ENCODE measurements at places on chromosomes 1 and 21.

DNA sequence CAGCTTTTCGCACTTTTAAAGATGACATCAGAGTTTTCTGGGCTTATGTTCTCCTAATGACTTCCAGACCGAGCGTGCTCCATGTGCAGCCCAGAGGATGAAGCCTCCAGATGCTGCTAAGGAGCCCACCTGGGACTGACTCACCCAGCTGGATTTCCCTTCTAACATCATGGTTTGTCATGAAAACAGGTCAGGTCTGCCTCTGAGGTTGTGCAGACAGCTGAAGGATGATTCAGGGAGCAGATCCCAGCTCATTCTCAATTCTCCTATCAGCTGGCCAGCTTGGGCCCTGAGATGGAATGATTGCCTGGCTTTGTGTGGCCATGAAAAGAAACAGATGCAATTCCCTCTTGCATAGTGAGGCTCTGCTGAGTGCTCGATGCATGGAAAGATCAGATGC is 123.9 kb upstream of the DUSP10 start:
- no peak for DNase-seq

GRCh38 chr1:94643819-94644218 is 102.3 kb upstream of the F3 start:
- DNase-seq: no peak

DNA sequence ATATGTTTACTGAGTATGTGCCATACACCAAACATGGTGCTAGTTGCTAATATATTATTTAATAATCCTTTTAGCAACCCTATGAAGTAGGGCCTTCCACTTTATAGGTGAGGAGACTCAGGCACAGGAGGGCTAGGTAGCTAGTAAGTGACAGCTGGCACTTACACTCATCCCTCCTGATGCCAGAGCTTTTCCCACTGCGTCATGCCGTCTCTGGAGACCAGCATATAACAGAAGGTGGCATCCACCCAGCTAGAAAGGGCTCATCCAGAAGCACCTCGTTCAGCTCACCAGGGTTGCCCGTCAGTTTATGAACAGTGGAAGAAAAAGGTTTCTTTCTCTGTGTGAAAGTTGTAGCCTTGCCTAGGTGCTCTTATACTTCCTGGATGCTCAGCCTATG is 108.9 kb downstream of the NOS1AP start:
- no peak for DNase-seq

DNA sequence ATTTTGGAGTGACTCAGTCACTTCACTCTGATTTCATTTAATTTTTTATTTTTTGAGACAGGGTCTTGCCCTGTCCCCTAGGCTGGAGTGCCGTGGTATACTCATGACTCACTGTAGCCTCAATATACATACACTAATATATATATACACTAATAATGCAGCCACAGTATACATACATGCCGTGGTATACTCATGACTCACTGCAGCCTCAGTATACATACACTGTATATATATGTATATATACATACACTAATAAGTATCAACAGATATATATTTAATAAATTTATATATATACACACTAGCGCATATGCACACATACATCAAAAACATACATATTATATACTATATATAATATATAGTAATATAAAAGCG is 149.2 kb downstream of the NCAM2 start:
- DNase-seq: no peak

GRCh38 chr1:167289966-167290365 is 69.3 kb downstream of the POU2F1 start:
- no peak for DNase-seq

- DNase-seq: no peak
These were observed 207.1 kb downstream of the ROR1 start for GRCh38 chr1:63980740-63981407.

GRCh38 chr21:38384238-38384560 is 114.1 kb downstream of the ERG start:
- DNase-seq: no peak

DNA sequence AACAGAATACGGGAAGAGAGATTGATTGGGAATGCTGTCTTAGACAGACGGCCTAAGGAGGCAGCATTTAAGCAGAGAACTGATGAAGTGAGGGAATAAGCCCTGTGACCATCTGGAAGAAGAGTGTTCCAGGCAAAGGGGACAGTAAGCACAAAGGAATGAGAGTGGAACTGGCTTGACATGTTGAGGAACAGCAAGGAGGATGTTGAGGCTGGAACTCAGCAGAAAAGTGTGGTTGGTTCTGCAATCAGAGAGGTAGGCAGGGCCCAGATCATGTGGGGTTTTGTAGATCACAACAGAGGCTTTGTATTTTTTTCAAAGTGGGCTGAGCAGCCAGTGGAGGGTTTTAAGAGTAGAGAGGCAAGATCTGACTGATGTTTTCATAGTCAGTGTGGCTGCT is 157.4 kb downstream of the DNM3 start:
- no peak for DNase-seq

DNA sequence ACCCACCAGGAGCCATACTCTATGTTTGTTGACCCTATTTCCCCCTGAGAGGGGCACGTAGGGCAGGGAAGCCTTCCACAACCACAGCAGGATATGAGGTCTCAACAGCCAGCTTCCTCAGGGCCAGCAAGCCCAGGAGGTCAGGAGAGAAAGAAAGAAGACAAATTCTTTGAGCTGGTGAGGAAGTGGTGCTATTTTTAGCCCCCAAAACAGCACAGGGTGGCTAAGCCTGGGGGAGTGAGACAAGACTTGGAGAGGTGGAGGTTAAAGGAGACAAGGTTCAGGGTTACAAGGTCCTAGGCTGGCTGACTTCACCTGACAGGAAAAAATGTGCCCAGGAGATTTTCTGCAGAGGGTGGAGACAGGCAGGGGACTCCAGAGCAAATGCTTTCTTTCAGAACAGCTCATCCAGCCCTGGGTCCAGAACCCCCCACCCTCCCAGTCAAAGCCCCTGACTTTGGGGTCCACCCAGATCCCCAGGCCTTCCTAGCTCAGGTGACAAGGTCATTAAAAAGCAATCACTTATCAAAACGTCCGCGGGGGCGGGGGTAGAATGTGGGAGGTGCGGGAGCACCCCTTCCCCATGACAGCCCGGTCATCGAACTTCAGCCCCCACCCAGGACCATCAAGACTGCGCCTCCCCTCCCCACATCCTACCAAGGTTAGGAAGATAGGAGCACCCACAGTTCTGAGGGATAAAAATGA is 1.3 kb downstream of the SV2A start:
- DNase-seq: no peak

DNA sequence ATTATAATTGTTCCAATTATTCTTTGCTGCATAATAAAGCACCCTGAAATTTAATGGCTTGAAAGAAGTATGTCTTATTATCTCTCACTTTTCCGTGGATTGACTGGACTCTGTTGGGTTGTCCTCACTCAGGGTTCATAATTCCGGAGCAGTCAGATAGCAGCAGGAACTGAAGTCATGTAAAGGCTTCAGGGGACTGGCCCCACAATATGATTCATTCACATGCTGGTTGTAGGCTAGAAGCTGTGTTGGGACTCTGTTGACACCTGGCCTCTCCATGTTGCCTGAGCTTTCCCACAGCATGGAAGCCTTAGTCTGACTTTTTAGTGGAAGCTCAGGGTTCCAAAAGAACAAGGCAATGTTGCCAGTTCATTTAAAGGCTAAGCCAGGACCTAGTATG is 367.1 kb upstream of the ADGRL2 start:
- no peak for DNase-seq

GRCh38 chr1:21762022-21762404 is 20.9 kb downstream of the USP48 start:
- DNase-seq: no peak

DNA sequence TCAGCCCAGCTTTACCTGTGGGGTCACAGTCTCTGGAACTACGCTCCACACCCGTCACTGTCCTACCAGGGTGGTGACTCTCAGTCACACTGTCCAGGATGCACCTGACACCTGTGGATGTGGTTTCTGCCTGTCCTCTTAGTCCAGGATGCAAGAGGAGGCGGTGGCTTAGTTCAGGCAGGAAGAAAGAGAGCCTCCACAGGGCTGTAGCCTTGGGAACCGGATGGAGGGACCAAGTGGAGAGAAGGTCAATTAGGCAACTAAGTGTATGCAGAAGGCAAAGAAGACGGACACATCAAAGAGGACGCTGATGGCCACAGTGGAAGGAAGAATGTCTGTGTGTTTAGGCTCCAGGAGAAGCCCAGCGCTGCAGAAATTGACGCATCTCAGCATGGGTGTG is 153.9 kb upstream of the IRF2BP2 start:
- DNase-seq: no peak

- no peak for DNase-seq
These were observed at the start of gene HTR6 for GRCh38 chr1:19664453-19665185. TSS of gene HTR6 (plus strand) at chr1:19664875. CDS start at chr1:19665754, 879 bp downstream.

DNA sequence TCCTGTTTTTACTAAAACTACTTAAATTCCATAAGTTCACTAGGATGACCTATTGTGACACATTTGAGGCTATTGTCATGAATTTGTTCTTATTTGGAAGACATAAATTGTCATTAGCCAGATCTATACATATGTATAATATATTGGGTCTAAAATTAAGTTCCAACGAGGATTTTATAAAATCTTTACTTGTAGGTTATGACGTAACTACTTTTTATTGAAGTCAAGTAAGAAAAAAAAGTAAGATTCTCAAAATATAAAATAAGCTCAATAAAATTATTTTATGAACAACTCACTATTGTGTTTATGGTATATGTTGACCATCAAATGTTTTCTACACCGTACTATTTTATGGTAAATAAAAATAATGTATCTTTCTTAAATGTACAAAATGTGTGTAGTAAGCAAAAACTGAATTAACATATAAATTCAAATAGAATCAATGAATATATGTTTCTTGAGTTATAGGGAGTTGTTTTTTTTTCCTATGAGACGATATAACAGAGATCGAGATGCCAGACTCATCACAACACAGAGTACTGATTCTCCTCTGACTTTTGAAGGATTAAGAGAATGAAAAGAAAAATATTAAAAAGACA is 64.1 kb downstream of the NEGR1 start:
- DNase-seq: no peak

DNA sequence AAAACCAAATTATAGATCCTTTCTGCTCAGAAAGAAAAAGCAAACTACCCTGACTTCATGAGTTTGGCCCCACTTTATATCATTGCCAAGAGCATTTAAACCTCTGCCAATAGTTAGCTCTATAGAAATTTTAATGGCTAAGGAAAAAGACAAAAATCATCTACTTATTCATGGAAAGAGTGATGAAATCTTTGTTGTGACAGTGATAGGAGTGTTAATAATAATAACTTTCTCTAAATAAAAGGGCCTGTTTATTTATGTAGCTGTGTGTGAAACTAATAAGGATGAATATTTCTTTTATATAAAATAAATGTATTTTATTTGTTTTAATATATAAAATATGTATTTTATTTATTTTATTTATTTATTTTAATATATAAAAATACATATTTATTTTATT is 6.4 kb downstream of the CHODL start:
- no peak for DNase-seq
